ENCODE measurements at places on chromosomes 16 and 17. TPM values are rescaled to one million over a fixed set of nuclear protein-coding genes. Genes with fewer than 3 reads are reported as not detected.
A peak's percentile ranks its signal among the peaks of the same experiment; 100 is the strongest.

GRCh38 chr17:18177722-18178121, 5.9 kb upstream of the ALKBH5 start:
- no peak overlapping the region for H3K27ac ChIP-seq
- H3K4me3 ChIP-seq = no peak overlapping the region
- DNase-seq = no peak
- peaks cover 18% of the 10 kb centered on the region for H3K4me1 ChIP-seq

DNA sequence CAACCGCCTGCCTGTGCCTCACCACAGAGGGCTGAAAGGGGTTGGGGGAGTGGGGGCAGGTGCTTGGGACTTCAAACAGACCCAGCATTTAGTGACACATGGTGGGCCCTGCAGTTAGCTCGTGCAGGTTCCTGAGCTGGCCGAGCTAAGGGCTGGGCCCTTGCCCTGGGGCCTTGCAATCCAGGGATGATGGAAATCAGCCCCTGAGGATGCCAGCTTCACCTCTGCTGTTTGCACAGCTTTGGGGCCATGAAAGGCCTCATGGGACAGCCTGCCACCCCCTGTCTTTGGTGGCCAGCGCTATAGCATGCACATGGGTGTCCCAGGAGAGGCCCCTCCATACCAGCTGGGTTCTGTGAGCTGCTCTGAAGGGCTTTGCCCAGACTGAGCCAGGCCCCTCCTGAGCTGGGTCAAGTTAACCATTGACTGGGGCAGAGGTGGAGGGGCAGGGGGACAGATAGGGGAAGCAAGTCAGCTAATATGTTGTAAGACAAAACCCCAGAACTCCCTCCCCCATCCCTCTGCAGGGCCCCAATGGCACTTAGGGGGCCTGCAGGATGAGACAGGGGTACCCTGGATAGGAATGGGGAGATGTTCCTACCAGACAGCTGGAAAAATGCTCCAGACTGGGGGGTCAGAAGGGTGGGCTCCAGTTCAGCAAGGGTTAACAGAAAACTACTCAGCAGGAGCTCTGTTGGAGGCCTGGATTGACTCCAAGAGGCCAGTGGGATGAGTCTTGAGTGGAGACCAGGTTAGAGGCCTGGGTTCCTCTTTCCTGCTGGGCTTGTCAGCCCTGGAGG, 692 bp downstream of the PRR15L start:
- H3K27me3 ChIP-seq = no peaks in the 10 kb centered on the region
- H3K4me1 ChIP-seq = no peaks in the 10 kb centered on the region
- peaks cover 3% of the 10 kb centered on the region for H3K36me3 ChIP-seq
- H3K4me3 ChIP-seq = no peak overlapping the region
- H3K27ac ChIP-seq = no peak overlapping the region

The COIL gene
- 18.2 TPM for total RNA-seq

DNA sequence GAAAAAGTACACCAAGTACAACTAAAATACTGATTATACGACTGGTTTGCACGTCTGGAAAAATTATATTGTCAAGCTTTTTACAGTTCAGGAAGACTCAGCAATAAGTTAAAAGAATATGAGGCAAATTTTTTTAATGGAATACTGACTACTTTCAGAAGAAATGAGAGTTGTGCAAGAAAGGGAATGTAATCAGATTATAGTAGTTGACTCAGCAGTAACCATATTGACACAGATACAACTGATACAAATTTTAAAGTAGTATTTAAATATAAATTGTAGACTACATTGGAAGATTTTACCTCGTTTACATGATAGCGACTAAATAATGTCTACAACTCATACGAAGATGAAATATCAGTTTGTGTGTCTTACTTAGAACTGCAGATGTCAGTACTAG, 16.7 kb downstream of the ASGR2 start:
- H3K4me1 ChIP-seq = peaks cover 3% of the 10 kb centered on the region
- no peak overlapping the region for H3K4me3 ChIP-seq
- H3K36me3 ChIP-seq = no peaks in the 10 kb centered on the region

- H3K27ac ChIP-seq = no peak overlapping the region
- H3K4me1 ChIP-seq = no peaks in the 10 kb centered on the region
- H3K36me3 ChIP-seq = no peaks in the 10 kb centered on the region
- peaks cover 2% of the 10 kb centered on the region for H3K27me3 ChIP-seq
These were observed 127.7 kb downstream of the NTN1 start for GRCh38 chr17:9148905-9149525.

DNA sequence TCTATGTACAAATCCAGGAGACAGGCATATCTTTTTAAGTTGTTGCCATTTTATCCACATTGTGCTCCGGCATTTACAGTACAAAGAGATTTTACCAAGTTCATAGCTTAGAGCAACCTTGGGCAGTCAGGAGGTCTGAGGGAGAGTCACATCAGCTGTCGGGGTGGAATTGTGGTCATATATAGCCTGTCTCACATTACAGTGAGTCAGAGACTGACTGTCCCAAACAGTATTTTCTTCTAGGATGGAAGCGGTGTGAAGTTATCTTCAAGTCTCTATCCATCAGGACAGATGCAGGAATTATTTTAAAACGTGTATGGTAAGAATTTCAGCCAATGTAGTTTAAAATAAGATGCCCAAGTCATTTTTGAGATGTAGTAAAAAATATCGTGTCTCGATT, 53.0 kb downstream of the GPRC5B start:
- H3K27ac ChIP-seq = no peak overlapping the region
- no peak for DNase-seq
- no peaks in the 10 kb centered on the region for H3K36me3 ChIP-seq
- no peak overlapping the region for H3K4me3 ChIP-seq

DNA sequence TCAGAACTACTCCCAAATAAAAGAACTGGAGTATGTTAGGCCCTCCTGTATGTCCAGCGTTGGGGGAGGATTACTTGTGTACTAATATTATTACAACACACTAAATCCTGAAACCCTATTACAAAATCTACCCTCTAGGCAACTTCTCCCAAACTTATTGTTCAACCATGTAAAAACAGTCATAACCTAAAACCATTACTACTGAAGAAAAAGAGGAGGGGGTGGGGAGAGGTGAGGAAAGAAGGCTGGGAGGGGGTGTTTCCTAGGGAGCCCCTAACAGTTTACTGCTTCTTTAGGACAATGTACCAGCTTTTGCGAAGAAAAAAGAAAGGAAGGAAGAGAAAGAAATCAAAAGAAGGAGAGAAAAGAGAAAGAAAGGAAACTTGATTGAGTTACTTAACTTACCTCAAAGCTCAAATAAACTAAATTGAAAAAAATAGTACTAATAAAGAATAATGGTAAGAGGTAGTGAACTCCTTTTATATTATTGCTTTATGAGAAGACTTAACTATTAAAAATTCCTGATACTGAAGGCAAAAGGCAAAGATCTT, 2.3 kb downstream of the SALL1 start:
- no peak overlapping the region for H3K27ac ChIP-seq
- peaks cover 9% of the 10 kb centered on the region for H3K4me1 ChIP-seq
- no peak for DNase-seq
- no peak overlapping the region for H3K4me3 ChIP-seq

DNA sequence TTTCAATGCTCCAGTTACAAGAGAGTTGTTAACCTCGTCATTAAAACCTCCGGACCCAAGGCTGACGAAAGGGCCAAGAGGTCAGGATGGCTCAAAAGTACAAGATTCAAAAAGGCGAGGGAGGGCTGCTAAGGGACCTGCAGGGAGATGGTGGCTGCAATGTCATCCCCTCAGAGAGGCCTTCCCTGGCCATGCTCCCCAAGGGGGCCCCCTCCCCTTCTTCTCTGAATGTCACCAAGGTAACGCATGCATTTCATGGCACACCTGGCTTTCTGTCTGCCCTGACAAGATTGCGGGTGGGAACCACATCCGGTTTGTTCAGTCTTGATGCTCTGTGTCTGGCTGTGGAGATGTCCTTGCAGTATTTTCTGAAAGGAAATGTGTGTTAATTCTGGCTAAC, 89.9 kb downstream of the C16orf78 start:
- H3K27me3 ChIP-seq = no peaks in the 10 kb centered on the region
- H3K4me1 ChIP-seq = peaks cover 44% of the 10 kb centered on the region
- H3K4me3 ChIP-seq = peak overlapping the region; percentile 7
- no peaks in the 10 kb centered on the region for H3K36me3 ChIP-seq

- peaks cover 88% of the 10 kb centered on the region for H3K27me3 ChIP-seq
- peak overlapping the region; percentile 69 for H3K4me3 ChIP-seq
- peaks cover 34% of the 10 kb centered on the region for H3K4me1 ChIP-seq
- no peak overlapping the region for H3K27ac ChIP-seq
These were observed 3.4 kb upstream of the HOXB5 start for GRCh38 chr17:48596735-48597527.

The TP53TG3B gene
- not detected for total RNA-seq

The MT1E gene
- 12.2 TPM for total RNA-seq

DNA sequence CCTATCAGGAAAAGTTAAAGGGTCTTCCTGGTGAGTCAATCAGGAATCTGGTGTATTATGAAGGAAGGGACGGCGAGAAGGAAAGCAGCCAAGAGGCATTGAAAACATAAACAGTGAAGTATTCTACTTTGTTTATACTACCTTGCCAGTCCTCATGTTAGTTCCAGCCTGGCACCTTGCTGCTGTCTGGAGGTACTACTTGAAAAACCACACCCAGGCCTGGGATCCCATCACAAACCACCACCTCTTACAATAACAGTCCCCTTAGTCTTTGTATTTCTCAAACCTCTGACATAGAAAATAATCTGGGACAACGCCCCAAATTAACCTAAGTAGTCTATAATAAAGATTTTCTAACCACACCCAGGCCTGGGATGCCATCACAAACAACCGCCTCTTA, 676.7 kb upstream of the SOX9 start:
- no peak overlapping the region for H3K4me3 ChIP-seq
- no peak for DNase-seq
- no peaks in the 10 kb centered on the region for H3K4me1 ChIP-seq

The CLDN9 gene
- total RNA-seq = not detected

The KRTAP3-2 gene
- total RNA-seq = not detected

DNA sequence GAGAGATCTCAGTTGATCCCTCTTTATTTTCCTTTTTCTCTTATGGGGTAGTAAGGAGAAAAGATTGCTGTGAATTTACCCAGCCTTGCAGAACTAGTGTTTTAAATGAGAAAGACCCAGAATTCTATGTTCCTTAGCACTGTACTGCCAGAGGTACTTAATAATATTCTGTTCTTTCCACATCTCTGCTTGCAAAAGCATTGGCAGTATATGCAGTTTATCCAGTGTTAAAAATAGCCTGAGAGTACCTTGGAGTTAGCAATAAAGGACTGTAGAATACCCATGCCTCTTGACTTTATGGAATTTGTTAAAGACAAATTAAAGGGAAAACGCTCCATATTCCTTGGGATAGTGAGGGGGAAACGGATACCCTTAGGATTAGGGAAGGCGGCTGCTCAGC, 11.9 kb downstream of the SLC7A6 start:
- no peak for DNase-seq
- no peaks in the 10 kb centered on the region for H3K27me3 ChIP-seq
- H3K36me3 ChIP-seq = peaks cover 57% of the 10 kb centered on the region
- H3K4me1 ChIP-seq = peaks cover 74% of the 10 kb centered on the region
- H3K4me3 ChIP-seq = peak overlapping the region; percentile 52

The CD300A gene
- 1.8 TPM for total RNA-seq

The DNAAF8 gene
- total RNA-seq = not detected

DNA sequence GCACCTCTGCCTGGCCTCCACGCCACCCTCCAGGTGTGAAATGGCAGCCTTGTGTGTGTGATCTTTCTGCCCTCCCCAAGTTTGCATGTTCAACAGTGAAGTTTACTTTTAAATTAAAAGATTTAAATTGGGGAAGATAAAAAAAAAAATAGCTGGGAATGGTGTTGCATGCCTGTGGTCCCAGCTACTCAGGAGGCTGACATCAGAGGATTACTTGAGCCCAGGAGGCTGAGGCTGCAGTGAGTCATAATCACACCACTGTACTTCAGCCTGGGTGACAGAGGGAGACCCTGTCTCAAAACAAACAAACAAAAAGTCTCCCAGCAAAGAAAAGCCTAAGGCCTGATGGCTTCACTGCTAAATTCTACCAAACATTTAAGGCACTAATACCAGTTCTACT, 35.4 kb upstream of the RNF43 start:
- no peak overlapping the region for H3K4me3 ChIP-seq
- no peaks in the 10 kb centered on the region for H3K4me1 ChIP-seq
- no peak for DNase-seq
- H3K27ac ChIP-seq = no peak overlapping the region
- H3K27me3 ChIP-seq = no peaks in the 10 kb centered on the region

GRCh38 chr16:79264237-79265109, 336.1 kb downstream of the MAF start:
- H3K4me1 ChIP-seq = peaks cover 53% of the 10 kb centered on the region
- H3K4me3 ChIP-seq = no peak overlapping the region
- no peaks in the 10 kb centered on the region for H3K36me3 ChIP-seq
- peaks cover 27% of the 10 kb centered on the region for H3K27me3 ChIP-seq

The SLC13A2 gene
- total RNA-seq = not detected

The IGF2BP1 gene
- total RNA-seq = 0.57 TPM

The NLGN2 gene
- total RNA-seq = 8.9 TPM

- no peak for DNase-seq
- peaks cover 13% of the 10 kb centered on the region for H3K36me3 ChIP-seq
- H3K27ac ChIP-seq = no peak overlapping the region
- H3K27me3 ChIP-seq = no peaks in the 10 kb centered on the region
- peaks cover 17% of the 10 kb centered on the region for H3K4me1 ChIP-seq
- no peak overlapping the region for H3K4me3 ChIP-seq
These were observed 2.9 kb upstream of the C16orf95 start for GRCh38 chr16:87319997-87320491.

The ABI3 gene
- 18.9 TPM for total RNA-seq

The KRTAP9-2 gene
- total RNA-seq = not detected

- peaks cover 54% of the 10 kb centered on the region for H3K36me3 ChIP-seq
- H3K4me1 ChIP-seq = peaks cover 52% of the 10 kb centered on the region
- peak overlapping the region; percentile 17 for H3K27ac ChIP-seq
- H3K27me3 ChIP-seq = no peaks in the 10 kb centered on the region
- H3K4me3 ChIP-seq = no peak overlapping the region
These were observed 27.1 kb downstream of the TAC4 start for GRCh38 chr17:49820773-49821172.

The UNK gene
- total RNA-seq = 21.4 TPM

DNA sequence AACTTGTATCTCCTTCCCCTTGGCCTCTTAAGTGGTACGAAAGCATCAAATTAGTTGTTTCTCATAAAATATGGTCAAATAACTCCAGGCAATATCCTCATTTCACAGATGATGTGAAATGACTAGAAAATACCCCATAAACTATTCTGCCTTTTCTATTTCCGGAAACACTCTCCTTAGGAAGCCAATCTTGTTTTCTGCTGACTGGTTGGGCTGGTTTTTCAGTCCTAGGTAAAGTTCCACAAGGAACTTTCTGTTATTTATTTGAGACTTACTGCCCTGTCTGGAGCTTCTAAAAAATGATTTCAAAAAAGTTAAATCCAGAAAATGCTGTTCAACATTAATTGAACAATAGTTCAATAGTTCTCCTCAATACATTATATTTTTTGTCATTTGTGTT, 7.3 kb downstream of the MYOCD start:
- no peaks in the 10 kb centered on the region for H3K36me3 ChIP-seq
- DNase-seq = no peak
- H3K4me3 ChIP-seq = no peak overlapping the region
- H3K27ac ChIP-seq = no peak overlapping the region

DNA sequence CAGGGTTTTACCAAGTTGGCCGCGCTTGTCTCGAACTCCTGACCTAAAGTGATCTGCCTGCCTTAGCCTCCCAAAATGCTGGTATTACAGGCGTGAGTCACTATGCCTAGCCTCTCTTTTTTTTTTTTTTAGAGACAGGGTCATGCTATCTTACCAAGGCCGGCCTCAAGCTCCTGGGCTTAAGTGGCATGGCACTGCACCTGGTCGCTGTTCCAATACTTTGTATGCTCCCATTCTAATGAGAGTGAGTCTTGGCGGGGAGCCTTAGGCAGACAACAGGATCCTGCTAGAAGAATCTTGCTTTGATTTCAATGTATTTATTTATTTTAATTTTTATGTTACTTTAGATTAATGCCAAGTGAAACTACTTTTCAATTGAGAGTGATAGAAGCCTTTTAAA, 21.9 kb downstream of the TOM1L2 start:
- no peaks in the 10 kb centered on the region for H3K27me3 ChIP-seq
- H3K4me3 ChIP-seq = no peak overlapping the region
- DNase-seq = no peak
- H3K36me3 ChIP-seq = peaks cover 2% of the 10 kb centered on the region
- no peak overlapping the region for H3K27ac ChIP-seq

Data from activated naive CD4-positive, alpha-beta T cell treated with anti-CD3 and anti-CD28 coated beads for 36 hours (primary cell).